Karpas-422 (cell line): ENCODE measurements at places on chromosomes 11 and 22. TPM values are rescaled to one million over a fixed set of nuclear protein-coding genes. Genes with fewer than 3 reads are reported as not detected.

The LIF gene
- not detected in 2 replicates for total RNA-seq

DNA sequence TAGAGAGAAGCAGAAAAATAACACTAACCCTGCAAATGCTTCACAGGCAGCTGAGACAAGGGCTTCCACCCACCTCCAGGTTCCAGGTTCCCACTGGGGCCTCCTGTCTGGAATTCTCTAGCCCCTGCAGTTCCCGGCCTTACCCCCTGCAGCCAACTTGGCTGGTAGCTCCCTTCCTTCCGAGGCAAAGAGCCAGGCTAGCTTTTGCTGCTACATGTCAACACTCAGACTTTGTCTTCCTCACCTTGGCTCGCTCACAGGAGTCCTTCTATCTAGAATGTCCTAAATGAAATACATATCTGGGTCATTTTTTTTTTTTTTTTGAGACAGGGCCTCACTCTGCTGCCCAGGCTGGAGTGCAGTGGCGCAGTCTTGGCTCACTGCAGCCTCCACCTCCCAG, 9.9 kb upstream of the TTLL1 start:
- no peaks in the 10 kb centered on the region for H3K36me3 ChIP-seq
- no peak overlapping the region for H3K27ac ChIP-seq
- peaks cover 6% of the 10 kb centered on the region for H3K4me1 ChIP-seq
- no peaks in the 10 kb centered on the region for H3K27me3 ChIP-seq

DNA sequence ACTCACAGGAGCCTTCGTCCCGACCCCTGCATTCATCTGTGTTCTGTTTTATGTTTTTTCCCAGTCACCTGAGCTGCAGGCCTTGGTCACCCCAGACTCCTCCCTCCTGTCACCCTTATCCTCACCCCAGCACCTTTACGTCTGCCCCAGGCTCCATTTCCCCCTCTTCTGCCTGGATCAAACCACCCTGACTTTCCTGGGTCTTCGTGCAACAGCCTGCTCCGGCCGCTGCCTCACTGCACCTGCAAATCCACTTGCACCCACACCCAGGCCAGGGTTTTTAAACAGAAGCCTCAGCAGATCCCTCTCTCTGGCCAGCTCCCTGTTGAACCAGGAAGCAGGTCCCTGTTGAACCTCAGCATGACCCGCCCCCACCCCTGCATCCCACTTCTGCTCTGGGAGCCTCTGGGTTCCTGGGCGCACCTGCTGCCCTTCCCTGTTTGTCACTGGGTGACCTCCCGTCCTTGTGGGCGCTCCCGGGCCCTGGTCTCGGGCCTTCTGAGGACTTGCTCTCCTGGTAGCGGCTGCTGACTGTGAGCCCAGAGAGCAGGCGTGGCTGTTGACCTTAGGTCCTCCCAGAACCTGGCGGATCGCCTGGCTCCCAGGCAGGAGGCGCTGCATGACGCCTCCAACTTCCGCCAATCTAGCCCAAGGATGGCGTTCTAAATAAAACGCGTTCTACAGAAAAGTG, 12.8 kb downstream of the MAPK8IP2 start:
- no peaks in the 10 kb centered on the region for H3K4me1 ChIP-seq
- H3K27me3 ChIP-seq: no peaks in the 10 kb centered on the region
- DNase-seq: no peak
- H3K4me3 ChIP-seq: no peak overlapping the region

The RFPL1 gene
- total RNA-seq: not detected in 2 replicates

GRCh38 chr11:45806937-45807791, 2.2 kb downstream of the SLC35C1 start:
- peak overlapping the region; percentile 87 for H3K4me3 ChIP-seq
- peak; percentile 72 for DNase-seq

DNA sequence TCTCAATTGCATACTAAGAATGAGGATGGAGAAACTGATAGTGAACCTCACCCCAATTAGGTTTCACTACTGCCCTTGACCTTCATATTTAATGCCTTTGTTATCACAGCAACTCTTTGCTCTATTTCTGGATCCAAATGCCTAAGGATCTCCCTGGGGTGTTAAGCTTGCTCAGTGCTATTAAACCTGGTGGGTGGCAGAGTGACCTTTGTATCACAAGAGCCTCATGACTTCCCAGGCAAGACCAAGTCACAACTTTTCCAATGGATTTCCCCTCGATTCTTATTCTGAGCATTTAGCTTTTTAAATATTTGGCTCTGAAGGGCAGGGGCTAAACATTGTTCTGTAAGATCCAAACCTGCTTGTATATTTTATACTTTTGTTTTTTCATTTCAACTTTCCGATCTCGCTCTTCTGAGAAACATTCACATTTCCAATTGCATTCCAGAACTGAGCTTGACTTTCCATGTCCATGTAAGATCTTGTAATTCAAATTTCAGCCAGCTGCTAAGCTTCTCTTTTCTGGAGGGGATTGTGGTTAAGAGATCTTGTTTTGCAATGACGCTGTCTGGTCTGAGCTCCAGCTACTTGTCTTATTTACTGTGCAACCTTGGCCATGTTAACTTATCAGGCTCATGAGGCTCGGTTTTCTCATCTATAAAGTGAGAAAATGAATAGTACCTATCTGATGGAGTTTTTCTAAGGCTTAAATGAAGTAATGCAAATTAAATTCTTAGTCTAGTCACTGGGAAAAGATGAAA, 6.4 kb upstream of the EHF start:
- H3K27ac ChIP-seq: no peak overlapping the region
- H3K4me1 ChIP-seq: no peaks in the 10 kb centered on the region
- H3K36me3 ChIP-seq: no peaks in the 10 kb centered on the region
- no peaks in the 10 kb centered on the region for H3K27me3 ChIP-seq
- DNase-seq: no peak

- no peak overlapping the region for H3K27ac ChIP-seq
- H3K4me3 ChIP-seq: no peak overlapping the region
- H3K27me3 ChIP-seq: no peaks in the 10 kb centered on the region
- peaks cover 7% of the 10 kb centered on the region for H3K4me1 ChIP-seq
- DNase-seq: no peak
Observed at GRCh38 chr22:37213218-37213855, 1.1 kb upstream of the SSTR3 start.

DNA sequence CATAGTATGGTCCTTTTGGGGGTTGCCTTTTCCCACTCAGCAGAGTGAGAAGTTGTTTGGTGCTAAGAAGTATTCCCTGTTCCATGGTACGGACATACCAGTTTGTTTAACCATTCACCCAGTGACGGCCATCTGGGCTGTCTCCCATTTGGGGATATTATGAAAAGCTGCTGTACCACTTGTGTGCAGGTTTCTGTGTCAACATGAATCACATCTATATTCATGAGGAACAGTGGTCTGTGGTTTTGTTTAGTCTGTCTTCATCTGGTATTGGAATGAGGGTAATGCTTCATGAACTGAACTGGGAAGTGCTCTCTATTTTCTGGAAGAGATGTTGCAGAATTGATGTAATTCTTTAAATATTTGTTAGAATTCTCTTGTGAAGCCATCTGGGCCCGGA, 89.5 kb downstream of the TRMU start:
- no peaks in the 10 kb centered on the region for H3K27me3 ChIP-seq
- H3K27ac ChIP-seq: no peak overlapping the region
- no peaks in the 10 kb centered on the region for H3K36me3 ChIP-seq
- H3K4me1 ChIP-seq: no peaks in the 10 kb centered on the region

- H3K4me1 ChIP-seq: peaks cover 8% of the 10 kb centered on the region
- H3K36me3 ChIP-seq: no peaks in the 10 kb centered on the region
- no peak overlapping the region for H3K27ac ChIP-seq
- H3K4me3 ChIP-seq: no peak overlapping the region
Observed at GRCh38 chr11:64655941-64656601, 65.1 kb downstream of the SLC22A12 start.

The MS4A6A gene
- not detected in 2 replicates for total RNA-seq

The LDHAL6A gene
- total RNA-seq: not detected in 2 replicates

- no peaks in the 10 kb centered on the region for H3K27me3 ChIP-seq
- no peak overlapping the region for H3K27ac ChIP-seq
- H3K4me3 ChIP-seq: no peak overlapping the region
- no peak for DNase-seq
- no peaks in the 10 kb centered on the region for H3K36me3 ChIP-seq
Observed at GRCh38 chr11:6894097-6894496, 1.8 kb upstream of the OR2D2 start.

DNA sequence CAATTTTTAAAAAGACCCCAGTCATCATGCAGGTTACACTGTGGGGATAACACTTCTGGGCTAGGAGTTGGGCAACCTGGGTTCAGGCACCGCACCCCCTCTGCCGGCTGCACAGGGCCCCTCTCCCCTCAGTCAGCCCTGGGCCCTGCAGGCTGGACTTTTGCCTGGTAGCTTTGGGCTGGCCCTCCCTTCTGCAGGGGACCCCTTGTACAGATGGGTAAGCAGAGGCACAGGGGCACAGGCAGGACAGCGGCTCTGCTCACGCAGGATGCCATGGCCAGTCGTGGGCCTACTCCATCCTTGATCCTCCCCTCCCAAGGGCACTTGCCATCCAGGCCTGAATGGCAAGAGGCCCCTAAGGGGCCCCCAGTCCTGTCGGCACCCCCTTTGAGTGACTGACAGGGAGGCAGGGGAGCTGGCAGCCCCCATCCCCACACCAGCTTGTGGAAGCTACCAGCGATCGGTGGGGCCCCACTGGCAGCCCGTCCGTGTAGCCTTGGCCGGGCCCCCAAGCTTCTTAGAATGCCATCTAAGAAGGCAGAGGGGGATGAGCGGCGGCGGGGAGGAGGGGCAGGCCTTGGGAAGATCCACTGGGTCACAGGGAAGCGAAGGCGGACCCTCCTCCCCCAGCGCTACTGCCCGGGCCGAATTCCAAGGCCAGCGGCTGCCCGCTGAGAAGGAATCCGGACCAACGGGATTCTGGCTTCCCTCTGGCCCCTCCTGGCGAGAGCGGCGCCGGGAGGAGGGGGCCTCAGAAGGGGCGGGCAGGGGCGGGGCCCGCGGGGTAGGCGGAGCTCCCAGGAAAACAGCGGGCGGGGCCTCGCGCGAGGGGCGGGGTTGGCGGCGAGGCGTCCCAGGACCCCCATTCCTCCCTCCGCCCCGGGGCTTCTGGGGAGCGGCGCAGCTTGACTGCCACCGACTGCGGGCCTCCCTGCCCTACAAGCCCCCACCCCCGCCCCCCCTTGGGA, 6.8 kb upstream of the CHKA start:
- H3K4me1 ChIP-seq: peaks cover 42% of the 10 kb centered on the region
- no peak overlapping the region for H3K4me3 ChIP-seq
- no peaks in the 10 kb centered on the region for H3K36me3 ChIP-seq
- no peaks in the 10 kb centered on the region for H3K27me3 ChIP-seq

GRCh38 chr11:64794526-64794925, 8.5 kb downstream of the MAP4K2 start:
- peaks cover 9% of the 10 kb centered on the region for H3K4me1 ChIP-seq
- no peak for DNase-seq
- H3K27ac ChIP-seq: no peak overlapping the region
- H3K36me3 ChIP-seq: 0 out of 2 replicates have a peak, but pooled peaks cover 7% of the 10 kb centered on the region

- peaks cover 57% of the 10 kb centered on the region for H3K36me3 ChIP-seq
- H3K4me3 ChIP-seq: peak overlapping the region; percentile 58
- DNase-seq: peak; percentile 71
- no peaks in the 10 kb centered on the region for H3K27me3 ChIP-seq
- H3K27ac ChIP-seq: peak overlapping the region; percentile 98
Observed at GRCh38 chr11:83061883-83062282, 9.8 kb downstream of the RAB30 start.
